ENCODE measurements at places on chromosomes 7 and 10. TPM values are rescaled to one million over a fixed set of nuclear protein-coding genes. Genes with fewer than 3 reads are reported as not detected.

The GALNT17 gene
- 42.0 TPM for total RNA-seq

The CTTNBP2 gene
- total RNA-seq: 22.2 TPM

The FAM200A gene
- total RNA-seq: 8.1 TPM

The FRA10AC1 gene
- 17.7 TPM for total RNA-seq

The IFIT1B gene
- total RNA-seq: not detected
